ENCODE measurements at places on chromosomes 16 and 17. TPM values are rescaled to one million over a fixed set of nuclear protein-coding genes. Genes with fewer than 3 reads are reported as not detected.

The CDYL2 gene
- 2.8 TPM for total RNA-seq

The TBC1D3 gene
- total RNA-seq = not detected

The SEPHS2 gene
- 26.2 TPM for total RNA-seq

The TBC1D3L gene
- total RNA-seq = 19.1 TPM

The ITGB3 gene
- 2.7 TPM for total RNA-seq

The KRTAP4-4 gene
- not detected for total RNA-seq

The SLC13A2 gene
- total RNA-seq = 9.7 TPM

The FOXJ1 gene
- total RNA-seq = 2.1 TPM

The BRCA1 gene
- 8.0 TPM for total RNA-seq

The SLFN14 gene
- not detected for total RNA-seq

The C1QTNF8 gene
- not detected for total RNA-seq

The RAMP2 gene
- 5.2 TPM for total RNA-seq

The NDRG4 gene
- total RNA-seq = 45.7 TPM

DNA sequence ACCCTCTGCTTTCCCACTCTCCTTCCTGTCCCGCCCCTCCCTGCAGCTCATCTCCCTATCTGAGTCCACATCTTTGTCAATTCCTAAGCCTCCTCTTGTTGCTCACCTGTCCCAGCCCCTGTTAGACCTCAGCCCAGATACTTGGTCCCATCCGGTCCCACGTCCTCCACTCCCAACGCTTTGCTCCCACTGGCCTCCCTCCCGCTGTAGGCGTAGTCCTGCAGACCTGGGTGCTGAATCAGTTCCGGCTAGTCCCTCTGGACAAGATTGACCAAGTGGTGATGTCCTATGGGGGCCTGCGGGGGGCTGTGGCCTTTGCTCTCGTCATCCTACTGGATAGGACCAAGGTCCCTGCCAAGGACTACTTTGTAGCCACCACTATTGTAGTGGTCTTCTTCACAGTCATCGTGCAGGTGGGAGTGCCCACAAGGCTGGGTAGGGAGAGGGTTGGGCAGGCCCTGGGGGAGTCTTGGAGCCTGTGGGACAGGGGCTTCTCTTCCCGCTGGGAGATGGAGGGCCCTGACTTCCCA is 8.0 kb downstream of the SLC9A5 start:
- no peaks in the 10 kb centered on the region for H3K27me3 ChIP-seq
- no peaks in the 10 kb centered on the region for H3K36me3 ChIP-seq
- no peak overlapping the region for H3K4me3 ChIP-seq
- H3K4me1 ChIP-seq = no peaks in the 10 kb centered on the region
- no peak overlapping the region for H3K27ac ChIP-seq
- no peak for DNase-seq

DNA sequence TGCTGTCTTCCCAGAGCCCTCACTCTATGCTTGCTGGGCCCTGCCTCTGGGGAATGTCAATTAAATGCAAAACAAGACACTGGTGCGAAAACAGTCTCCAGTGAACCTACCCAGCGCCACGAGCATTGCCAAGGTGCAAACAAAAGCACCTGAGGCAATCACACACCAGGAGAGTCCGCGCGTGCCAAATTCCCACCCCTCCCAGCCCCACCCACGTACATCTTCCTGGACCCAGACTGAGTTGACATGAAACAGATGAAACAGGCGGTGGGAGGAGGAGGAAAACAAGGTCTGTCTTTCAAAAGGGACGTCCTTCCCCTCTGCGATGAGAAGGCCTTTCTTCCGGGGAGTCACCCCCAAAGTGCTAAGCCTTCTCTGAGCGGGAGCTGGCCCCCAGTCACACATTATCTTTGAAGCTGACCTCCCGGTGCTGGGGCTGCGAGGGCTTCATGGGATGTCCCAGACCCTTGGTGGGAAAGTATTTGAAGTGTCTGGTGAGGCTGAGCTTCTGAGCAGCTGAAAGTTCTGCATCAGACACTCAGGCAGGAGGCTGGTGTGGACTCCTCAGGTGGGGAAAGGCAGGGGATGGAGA is 200.4 kb downstream of the AXIN2 start:
- H3K36me3 ChIP-seq = no peaks in the 10 kb centered on the region
- H3K4me3 ChIP-seq = no peak overlapping the region
- peaks cover 5% of the 10 kb centered on the region for H3K4me1 ChIP-seq
- DNase-seq = no peak

DNA sequence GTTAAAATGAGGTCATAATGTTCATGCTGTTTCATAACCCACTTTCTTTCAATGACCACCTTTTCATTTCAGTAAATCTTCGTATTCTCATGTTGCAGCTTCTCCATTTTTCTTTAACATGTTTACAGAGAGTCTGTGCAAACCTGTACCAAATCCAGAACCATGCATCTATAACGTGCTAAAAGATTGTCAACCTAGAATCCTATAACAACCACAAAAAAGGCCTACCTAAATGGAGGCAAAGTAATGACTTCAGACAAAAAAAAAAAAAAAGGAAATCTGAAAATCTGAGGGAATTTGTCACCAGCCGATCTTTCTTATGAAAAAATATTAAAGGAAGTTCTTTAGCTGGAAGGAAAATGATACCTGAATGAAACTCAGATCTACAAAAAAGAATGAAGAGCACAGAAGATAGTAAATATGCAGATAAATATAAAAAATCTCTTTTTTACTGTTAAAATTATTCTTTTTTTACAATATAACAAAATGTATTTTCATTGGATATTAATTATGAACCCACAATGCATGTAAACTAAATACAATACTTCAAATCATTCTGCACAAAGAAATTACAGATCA is 1.4 kb upstream of the SLFN11 start:
- H3K27me3 ChIP-seq = peaks cover 37% of the 10 kb centered on the region
- peaks cover 25% of the 10 kb centered on the region for H3K4me1 ChIP-seq
- H3K36me3 ChIP-seq = no peaks in the 10 kb centered on the region

DNA sequence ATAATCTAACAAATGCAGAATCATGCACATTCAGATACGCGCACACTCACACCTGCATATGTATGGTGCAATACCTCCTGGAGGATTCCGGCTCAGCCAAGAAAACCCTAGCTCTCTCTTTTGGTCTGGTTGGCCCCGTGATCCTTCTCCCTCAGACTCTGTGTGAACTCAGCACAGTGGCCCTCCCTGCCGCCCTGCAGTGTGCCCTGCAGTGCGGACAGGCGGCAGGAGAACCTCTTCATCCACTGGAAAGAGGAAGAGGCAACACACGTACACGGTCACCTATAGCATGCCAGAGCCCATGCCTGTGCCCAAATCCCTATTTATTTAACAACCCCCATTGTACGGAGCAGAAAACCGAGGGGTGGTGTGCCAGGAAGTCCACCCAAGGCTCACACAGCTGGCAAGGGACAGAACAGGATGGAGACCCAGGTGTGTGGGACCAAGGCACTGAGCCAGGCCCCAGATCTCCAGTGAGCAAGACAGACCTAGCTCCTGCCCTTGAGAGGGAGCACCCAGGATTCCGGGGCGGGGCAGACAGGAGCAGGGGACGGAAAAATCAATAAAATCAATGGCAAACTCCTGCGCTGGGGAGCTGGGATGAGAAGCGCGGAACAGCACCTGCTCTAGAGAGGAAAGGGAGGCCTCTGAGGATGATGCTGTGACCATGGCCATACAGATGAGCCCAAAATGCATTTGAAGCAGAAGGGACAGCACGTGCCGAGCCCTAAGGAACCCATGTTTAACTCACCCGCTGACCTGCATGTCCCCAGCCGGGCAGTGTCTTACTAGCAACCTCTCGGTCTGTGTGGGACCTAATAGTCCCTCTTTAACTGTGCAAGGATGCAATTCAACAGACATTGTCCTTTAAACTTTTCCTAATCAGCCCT is 54.7 kb upstream of the CIBAR2 start:
- peaks cover 16% of the 10 kb centered on the region for H3K27me3 ChIP-seq
- H3K4me3 ChIP-seq = no peak overlapping the region
- peaks cover 85% of the 10 kb centered on the region for H3K4me1 ChIP-seq
- no peaks in the 10 kb centered on the region for H3K36me3 ChIP-seq

DNA sequence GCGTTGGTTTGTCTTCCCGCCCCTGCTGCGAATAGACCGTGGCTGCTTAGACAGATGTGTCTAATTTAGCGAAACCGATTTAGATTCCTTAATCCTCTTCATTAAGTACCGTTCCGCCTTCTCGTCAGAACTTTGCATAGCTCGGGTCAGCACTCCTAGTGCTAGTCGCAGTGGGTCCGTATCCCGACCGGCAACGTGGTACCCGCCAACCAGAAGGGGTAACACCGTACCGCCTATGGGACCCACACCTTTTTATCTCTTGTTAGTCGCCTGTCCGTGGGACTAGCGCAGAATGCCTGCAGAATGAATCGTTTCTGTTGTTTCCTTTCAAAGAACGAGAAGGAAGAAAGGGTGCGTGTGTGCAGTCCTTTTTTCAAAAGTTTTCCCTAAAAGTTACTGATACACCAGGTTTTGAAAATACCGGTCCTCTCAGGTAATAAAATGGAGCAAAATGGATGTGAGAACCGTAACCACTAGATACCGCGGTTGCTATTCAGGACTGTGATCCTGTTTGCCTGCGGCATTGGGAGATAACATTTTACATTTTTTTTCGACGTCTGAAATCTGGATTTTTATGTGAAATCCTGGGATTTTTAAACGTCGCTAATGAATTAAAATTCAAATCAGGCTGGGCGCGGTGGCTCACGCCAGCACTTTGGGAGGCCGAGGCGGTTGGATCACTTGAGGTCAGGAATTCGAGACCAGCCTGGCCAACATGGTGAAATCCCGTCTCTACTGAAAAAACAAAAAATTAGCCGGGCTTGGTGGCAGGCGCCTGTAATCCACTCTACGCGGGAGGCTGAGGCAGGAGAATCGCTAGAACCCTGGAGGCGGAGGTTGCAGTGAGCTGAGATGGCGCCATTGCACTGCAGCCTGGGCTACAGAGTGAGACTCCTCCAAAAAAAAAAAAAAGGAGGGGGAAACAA is 998 bp upstream of the SRSF1 start:
- H3K4me3 ChIP-seq = peak overlapping the region; percentile 97
- DNase-seq = no peak
- peak overlapping the region; percentile 99 for H3K27ac ChIP-seq
- peaks cover 24% of the 10 kb centered on the region for H3K36me3 ChIP-seq
- H3K4me1 ChIP-seq = peaks cover 41% of the 10 kb centered on the region
- H3K27me3 ChIP-seq = no peaks in the 10 kb centered on the region

- H3K27ac ChIP-seq = no peak overlapping the region
- H3K36me3 ChIP-seq = peaks cover 95% of the 10 kb centered on the region
- no peak for DNase-seq
- no peaks in the 10 kb centered on the region for H3K4me1 ChIP-seq
- H3K4me3 ChIP-seq = no peak overlapping the region
- no peaks in the 10 kb centered on the region for H3K27me3 ChIP-seq
Measured at GRCh38 chr16:8806272-8806983, 8.8 kb downstream of the PMM2 start.

GRCh38 chr17:17696882-17697633 is 15.8 kb downstream of the RAI1 start:
- H3K27ac ChIP-seq = peak overlapping the region; percentile 76
- H3K4me3 ChIP-seq = no peak overlapping the region
- H3K4me1 ChIP-seq = peaks cover 93% of the 10 kb centered on the region
- H3K27me3 ChIP-seq = no peaks in the 10 kb centered on the region

- no peak for DNase-seq
- no peaks in the 10 kb centered on the region for H3K27me3 ChIP-seq
- no peak overlapping the region for H3K27ac ChIP-seq
- H3K4me1 ChIP-seq = peaks cover 21% of the 10 kb centered on the region
- no peak overlapping the region for H3K4me3 ChIP-seq
Measured at GRCh38 chr17:60416368-60416925, 5.8 kb upstream of the CHCT1 start.

DNA sequence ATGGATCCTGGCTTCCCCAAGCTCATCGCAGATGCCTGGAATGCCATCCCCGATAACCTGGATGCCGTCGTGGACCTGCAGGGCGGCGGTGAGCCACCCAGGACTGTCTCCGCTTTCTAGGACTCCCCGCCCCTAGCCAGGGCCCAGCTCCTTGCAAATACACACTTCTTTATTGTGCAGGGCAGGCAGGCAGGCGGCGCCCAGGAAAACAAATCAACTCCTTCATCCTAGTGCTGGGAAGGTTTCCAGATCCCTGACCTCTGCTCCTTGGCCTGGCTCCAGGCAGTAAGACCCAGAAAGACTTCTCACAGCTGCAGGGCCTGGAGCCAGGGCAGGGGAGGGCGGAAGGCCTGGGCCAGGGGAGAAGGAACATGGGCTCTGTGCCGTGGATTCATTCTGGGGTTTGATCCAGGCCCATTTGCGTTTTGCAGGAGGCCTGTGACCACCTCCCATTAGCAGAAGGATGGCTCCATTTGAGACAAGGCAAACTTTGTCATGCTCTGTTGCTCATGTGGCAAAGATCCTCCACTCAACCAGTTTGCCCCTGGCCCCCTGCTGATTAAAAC is 6.0 kb upstream of the LPCAT2 start:
- no peak overlapping the region for H3K27ac ChIP-seq
- H3K27me3 ChIP-seq = no peaks in the 10 kb centered on the region
- peaks cover 28% of the 10 kb centered on the region for H3K36me3 ChIP-seq
- peak; percentile 79 for DNase-seq
- H3K4me3 ChIP-seq = no peak overlapping the region
- peaks cover 45% of the 10 kb centered on the region for H3K4me1 ChIP-seq

DNA sequence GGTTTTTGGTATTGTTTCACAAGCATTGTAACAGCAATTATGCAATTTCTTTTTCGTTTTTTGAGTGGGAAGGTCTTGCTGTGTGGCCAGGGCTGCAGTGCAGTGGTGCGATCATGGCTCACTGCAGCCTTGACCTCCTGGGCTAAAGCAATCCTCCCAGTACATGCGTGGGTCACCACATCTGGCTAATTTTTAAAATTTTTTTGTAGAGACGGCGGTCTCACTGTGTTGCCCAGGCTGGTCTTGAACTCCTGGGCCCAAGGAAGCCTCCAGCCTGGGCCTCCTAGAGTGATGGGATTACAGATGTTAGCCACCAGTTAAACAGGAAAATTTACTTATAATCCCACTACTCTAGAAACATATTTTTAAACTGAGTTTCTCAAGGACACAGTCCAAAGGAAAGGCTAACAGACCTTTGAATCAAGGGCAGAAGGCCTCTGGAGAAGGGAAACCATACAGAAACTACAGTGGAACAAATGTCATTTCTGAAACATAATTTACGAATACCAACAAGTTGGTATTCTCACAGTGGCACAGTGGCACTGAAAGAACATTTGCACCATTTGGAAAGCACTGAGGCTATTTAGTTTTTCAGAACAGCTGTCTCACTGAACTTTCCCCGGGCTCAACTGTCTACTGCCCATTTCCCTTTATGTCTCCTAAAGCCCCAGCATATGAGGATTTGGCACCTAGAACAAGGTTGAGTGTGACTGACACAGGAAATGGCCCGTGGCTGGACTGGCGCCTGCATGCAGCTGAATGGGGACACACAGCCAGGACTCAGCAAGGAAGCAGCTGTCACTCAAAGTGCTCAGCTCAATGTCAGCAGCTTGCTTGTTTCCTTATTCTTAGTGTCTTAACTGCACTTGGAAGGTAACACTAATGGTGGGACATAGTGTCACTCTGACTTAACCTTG is 2.8 kb upstream of the PRKAR1A start:
- no peak overlapping the region for H3K4me3 ChIP-seq
- H3K4me1 ChIP-seq = peaks cover 28% of the 10 kb centered on the region
- DNase-seq = no peak
- H3K36me3 ChIP-seq = no peaks in the 10 kb centered on the region
- H3K27ac ChIP-seq = peak overlapping the region; percentile 10

- no peak overlapping the region for H3K4me3 ChIP-seq
- H3K4me1 ChIP-seq = no peaks in the 10 kb centered on the region
- no peaks in the 10 kb centered on the region for H3K36me3 ChIP-seq
- DNase-seq = no peak
- peaks cover 34% of the 10 kb centered on the region for H3K27me3 ChIP-seq
Measured at GRCh38 chr17:34652021-34652555, 72.7 kb downstream of the TMEM132E start.

Measured in suprapubic skin (tissue), 4 donors.